GM19239 (cell line): ENCODE measurements at places on chromosomes 16 and 17.

DNA sequence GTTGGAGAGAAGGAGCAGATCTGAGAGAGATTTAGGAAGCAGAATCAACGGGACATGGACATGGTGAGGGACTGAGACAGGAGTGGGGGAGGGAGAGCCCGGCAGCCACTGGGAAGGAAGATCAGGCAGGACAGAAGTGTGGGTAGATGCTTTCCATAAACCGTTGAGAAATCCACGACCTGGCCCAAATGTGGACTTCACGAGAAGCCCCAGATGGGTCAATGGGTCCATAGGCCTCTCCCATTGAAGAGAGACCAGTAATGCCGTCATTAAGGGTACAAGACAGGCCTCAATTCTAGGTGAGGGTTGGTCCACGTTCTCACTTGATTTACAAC, 530 bp upstream of the CCL22 start:
- no peak for DNase-seq

GRCh38 chr16:57383276-57384247, 11.3 kb downstream of the CX3CL1 start:
- DNase-seq: no peak

DNA sequence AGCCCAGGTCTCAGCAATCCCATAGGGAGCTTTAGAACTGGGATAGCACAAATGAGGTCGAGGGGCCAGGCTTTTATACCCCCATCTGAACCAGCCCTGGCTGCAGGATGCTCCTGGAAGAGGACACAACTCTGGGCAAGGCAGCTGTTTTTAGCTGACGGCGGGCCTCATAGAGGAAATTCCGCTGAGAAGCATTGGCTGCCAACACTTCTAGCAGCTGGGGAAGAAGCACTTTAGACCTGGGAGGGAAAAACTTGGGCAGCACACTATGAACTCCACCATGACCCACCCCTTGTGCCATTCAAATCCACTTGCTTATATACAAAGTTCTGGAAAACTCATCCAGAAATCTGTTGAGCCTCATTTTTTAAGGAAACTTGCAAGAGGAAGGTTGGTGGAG, 5.0 kb downstream of the CCL11 start:
- no peak for DNase-seq

DNA sequence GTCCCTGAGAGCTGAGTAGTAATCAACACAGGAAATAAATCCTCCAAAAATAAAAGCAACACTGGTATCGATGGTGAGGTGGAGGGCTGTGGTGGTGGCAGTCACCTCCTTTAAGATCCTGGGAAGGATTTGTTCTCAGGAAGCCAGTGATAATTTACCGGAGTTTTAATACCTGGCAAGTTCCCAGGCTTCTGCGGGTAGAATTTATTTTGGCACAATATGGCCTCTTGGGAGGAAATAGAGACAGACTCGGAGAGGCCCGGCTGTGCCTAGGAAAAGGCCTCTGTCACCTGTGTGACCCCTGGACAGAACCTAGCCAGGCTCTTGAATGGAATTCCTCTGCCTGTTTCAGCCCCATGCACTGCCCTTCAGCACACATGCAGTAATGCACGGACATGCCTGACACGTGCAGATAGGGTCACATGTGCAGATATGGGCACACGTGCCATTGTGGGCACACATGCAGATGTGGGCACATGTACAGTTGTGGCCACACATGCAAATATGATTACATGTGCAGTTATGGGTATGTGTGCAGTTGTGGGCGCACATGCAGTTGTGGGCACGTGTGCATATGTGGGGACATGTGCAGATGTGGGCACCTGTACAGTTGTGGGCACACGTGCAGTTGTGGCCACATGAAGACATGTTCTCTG, 33.5 kb downstream of the MGAT5B start:
- DNase-seq: no peak

DNA sequence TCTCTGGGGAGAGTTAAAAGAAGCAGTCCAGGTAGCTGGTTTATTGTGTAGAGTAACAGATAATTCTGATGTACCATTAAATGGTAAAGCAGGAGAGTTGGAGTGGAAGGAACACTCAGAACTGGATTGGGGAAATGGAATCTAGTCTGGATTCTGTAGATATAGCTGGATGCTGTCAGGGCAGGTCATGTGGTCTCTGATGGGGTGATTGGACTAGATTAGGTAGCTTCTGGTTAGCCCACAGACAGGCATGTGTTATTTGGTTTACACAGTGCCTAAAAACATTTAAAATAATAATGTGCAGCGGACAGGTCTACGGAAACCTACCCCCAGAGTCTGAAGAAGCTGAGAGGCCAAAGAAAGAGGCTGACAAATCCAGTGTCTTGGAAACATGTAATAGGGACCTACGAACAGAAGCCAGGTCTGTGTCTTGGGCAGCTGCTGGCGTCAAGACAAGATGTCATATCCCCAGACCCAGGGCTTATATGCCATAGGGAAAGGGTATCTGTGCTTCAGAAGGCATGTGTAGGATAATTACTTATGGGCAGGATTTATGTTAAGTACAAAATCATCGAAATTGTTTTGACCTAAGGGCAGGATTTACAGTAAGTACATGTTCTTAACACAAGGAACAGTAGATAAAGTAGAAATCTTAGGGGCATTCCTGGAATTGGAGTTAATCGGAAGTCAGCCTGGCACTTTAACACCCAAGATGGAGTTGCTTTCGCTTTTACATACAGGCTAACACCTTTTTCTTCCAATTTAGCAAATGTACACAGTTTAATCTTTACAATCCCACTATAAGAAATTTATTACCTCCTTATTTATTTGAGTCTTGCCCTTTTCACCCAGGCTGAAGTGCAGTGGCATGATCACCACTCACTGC, 12.4 kb downstream of the LUC7L3 start:
- DNase-seq: no peak

DNA sequence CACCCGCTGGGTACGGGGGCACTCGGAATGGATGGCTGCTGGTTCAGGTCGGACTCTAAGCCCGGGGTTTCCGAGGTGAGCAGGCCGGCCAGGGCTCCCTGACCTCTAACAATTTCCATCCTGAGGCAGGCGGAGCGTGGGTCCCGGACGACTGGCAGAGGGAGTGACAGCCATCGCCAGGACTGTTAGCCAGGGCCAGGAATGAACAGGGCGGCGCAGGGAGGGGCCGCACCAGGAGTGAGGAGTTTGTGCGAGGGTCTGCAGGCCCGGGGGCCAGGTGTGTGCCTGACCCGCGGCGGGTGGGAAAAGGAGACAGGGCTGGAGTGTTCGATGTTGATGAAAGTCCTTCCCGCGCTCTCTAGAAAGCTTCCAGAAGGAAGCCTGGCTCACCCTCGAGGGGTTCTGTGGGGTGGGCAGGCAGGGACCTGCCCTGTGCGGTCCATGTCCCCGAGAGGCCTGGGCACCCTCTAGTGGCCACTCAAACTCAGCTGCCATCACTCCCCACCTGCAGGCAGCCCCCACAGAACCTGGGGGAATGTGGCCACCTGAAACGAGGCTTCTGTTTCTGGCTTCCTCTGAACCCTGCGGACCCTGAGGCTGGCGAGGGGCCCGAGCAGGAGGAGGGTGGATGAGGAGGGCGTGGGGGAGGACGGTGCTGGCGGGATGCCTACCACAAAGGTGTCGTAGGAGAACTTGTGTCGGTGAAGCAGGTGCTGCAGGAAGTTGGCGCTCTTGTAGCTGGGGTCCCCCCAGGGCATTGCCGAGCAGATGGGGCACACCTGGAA, 8.2 kb downstream of the RNF166 start:
- no peak for DNase-seq

- DNase-seq: no peak
Measured at GRCh38 chr17:8476741-8477140, 41.1 kb downstream of the NDEL1 start.

GRCh38 chr16:17078931-17079631, 391.7 kb downstream of the XYLT1 start:
- DNase-seq: no peak

- no peak for DNase-seq
Measured at GRCh38 chr16:11915114-11915643, 577 bp downstream of the GSPT1 start.

DNA sequence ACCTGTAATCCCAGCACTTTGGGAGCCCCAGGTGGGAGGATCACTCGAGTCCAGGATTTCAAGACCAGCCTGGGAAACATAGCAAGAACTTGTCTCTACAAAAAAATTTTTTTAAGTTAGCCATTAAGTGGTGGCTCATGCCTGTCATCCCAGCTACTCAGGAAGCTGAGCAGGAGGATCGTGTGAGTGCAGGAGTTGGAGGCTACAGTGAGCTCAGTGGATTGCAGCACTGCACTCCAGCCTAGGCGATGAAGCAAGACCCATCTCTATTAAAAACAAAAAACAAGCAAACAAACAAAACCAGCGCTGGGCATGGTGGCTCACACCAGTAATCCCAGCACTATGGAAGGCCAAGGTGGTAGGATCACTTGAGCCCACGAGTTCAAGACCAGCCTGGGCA, 38.0 kb downstream of the HEATR3 start:
- no peak for DNase-seq

GRCh38 chr17:8859027-8859803, 8.3 kb downstream of the PIK3R6 start:
- no peak for DNase-seq

GRCh38 chr16:66551788-66552285, 539 bp upstream of the CKLF start:
- DNase-seq: no peak

DNA sequence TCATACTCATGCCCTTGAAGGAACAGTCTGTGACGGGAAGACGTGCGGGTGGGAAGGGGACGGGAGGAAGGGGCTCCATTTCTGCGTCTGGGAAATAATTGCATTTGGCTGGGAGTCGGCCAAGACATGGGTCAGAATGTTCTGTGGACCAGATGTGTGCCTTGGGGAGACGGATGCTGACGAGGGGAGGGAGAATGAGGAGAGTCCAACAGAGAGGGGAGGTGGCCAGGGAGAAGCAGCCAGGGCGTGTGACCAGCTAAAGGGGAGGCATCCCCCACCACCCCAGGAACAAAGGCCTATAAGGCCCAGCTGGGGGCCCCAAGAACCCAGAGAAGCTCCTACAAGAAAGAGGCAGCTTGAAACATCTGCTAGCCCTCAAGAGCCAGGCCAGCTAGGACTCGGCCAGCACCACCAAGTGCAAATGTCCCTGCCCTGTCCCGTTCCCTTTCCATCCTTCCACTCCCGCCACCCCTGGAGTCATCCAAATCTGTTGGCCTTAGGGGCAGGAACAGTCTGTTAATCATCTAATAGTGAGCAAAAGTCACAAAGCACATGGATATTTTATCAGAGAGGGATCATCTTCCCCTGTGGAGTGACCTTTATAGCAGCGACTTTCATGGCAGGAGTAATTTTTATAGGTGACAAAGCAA, 42.5 kb upstream of the BCO1 start:
- no peak for DNase-seq

- DNase-seq: no peak
Measured at GRCh38 chr17:1546292-1546922, 16.2 kb downstream of the PITPNA start.

- DNase-seq: no peak
Measured at GRCh38 chr16:79593074-79593531, 7.4 kb downstream of the MAF start.

DNA sequence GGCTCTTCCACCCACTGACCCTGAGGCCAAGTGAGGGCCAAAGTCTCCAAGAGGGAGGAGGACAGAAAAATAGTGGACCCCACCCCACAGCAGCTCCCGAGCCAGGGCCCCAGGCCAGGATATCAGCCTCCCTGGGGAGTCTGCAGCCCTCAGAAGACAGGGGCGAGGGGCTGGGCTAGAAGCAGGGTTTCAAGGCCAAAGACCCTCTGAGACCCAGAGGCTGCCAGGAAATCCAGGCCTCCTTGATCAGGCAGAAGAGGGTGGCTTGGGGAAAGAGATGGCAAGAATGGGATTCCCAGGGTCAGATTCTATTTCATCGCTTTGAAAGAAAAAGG, 156.1 kb downstream of the ZNF423 start:
- DNase-seq: no peak

GRCh38 chr16:85557083-85557970, 55.8 kb upstream of the GSE1 start:
- peak; percentile 48 for DNase-seq

DNA sequence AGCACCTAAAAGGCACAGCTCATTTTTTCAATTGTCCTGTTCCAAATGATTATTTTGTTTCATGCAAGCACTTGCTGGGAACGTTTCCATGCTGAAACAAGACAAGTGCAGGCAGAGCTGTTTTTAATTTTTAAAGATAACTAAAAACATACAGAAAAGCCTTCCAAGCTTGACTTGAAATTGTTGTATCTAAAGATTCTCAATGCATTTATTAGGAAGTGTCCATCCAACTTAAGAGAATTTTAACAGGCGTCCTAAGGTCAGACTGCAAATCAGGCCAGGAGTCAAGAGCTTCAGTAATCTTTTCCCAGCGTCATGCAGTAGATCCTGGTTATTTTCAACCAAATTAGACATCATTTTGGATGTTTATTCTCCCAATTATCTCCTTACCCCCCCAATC, 702.8 kb downstream of the KCNJ2 start:
- DNase-seq: no peak

GRCh38 chr17:4365628-4366326, 698 bp downstream of the UBE2G1 start:
- DNase-seq: no peak

DNA sequence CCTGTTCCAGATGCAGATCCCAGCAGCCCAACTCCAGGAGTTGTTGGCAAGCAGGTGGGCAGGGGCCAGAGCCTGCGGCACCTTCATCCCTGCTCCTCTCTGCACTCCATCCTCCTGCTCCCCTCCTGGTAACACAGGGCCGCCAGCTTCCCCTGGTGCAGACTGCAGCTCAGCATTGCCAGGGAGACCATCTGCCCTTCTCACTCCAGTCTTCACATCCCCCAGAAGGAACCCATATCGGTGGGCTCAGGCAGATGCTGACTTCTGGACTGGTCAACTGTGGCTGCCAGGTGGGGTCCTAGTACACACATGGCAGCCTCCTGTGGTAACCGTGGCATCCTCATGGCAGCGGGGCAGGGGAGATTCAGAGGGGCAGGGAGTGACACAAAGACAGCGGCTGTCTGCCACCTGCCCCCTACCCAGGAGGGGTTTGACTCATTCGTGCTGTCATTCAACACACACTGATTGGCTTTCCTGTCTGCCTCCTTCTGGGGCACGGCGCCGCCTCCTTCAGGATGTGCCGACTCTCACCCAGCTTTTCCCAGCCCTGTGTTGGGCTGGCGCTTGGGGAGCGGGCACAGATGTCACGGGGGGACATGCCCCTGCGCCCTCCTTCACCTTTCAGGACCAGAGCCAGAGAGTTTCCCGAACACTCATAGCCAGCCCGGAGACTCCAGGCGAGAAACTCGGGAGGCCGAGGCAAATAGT, 120.9 kb downstream of the CMIP start:
- DNase-seq: no peak

GRCh38 chr17:8557176-8557806, 73.2 kb downstream of the MYH10 start:
- DNase-seq: no peak

DNA sequence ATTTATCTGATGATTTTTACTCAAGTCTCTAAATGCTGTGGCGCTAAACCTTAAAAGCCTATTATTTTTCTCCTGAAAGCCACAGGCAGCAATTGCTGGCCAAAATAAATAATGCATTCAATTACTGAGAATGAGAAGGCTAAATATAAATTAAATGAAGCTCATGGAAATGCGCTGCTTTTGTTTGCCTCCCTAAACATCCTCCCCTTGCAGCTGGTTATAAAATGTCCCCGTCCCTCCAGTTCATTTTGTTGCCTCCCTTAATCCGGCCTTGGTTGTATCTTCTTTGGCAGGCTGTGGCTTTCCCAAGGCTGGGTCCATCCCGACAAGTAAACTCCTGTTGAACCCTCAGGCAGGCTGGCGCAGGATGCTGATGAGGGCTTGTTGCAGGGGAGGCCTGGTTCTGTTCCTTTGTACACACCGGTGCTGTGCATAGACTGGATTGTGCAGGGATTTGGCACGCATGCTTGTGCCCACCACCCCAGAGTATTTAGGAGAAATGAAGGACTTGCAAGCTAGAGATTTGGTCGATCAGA, 62.7 kb downstream of the KNOP1 start:
- no peak for DNase-seq
